Foreskin fibroblast (primary cell): ENCODE measurements at places on chromosomes 5 and 9.

- DNase-seq: no peak
Measured at GRCh38 chr9:132062806-132063205, 16.9 kb downstream of the MED27 start.

GRCh38 chr9:100430286-100430940 lies 3.5 kb downstream of the MSANTD3 start:
- DNase-seq: peak; percentile 38

DNA sequence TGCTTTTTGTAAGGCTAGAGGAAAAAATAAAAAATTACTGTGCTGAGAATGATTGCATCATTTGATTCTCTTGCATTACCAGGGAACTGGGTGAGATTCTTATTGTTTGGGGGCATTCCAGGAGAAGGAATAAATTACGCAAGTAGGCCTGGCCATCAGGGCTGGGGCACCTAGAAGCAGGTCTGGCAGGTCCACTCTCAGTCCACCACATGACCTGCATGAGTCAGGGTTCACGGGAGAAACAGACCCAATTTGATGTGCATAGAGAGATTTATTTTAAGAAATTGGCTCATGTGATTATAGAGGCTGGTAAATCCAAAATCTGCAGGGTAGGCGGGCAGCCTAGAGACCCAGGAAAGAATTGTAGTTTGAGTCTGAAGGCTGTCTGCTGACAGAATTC lies 59.6 kb downstream of the ZNF622 start:
- DNase-seq: no peak

GRCh38 chr5:134851307-134851923 lies 5.6 kb downstream of the C5orf24 start:
- peak; percentile 83 for DNase-seq

- DNase-seq: no peak
Measured at GRCh38 chr9:138007566-138007917, 130.0 kb downstream of the CACNA1B start.

GRCh38 chr9:95009459-95009858 lies 283.0 kb downstream of the AOPEP start:
- no peak for DNase-seq

DNA sequence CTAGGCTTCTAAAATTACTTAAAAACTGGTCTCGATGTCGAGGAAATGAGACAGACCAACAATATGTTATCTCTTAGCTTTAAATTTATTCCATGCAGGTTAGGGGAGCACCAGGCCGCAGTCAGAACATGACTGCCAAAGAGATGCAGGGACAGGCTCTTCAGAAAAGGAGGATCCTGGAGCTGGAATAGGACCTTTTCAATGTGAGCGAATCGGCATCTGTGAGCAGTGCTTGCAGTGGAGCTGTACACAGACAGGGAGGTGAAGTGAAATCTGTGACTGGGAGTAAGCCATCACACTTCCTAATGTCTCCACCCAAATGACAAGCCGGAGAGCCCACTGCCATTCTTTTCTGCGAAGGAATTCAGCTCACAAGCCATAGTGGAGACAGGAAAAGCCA lies 78.2 kb downstream of the EFNA5 start:
- DNase-seq: peak; percentile 8

DNA sequence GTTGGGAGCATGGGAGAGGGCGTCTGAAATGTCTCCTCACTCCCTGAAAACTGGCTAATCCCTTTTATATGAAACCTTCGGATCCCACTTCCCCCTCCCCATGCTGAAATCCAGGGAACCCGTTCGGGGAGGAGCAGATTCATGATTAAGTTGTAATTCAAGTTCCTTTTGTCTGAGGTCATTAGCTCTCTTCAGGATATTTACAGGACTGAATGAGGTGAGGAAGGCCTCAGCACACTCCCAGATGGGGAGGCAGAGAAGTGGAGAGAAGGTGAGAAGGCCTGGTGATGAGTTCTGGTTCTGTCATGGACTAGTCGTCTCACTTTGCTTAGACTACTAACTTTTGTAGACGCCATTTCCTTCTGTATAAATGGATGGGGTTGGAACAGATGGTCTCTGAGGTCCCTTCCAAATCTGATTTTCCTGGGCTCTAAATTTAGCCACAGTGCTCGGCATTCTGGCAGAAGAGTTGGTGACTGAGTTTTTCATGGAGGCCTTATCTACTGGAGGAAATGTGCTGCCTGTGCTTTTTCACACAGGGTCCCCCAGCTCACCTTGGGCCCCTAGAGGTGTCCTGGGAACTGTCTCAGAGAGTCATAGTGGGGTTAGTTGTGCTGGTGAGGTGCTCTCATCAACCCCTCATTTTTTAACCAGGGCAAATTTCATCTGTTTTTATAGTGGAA lies 62.3 kb downstream of the PRDM6 start:
- no peak for DNase-seq
